ENCODE measurements at places on chromosomes 7 and 10. TPM values are rescaled to one million over a fixed set of nuclear protein-coding genes. Genes with fewer than 3 reads are reported as not detected.

GRCh38 chr7:68423356-68423755 lies 1174.9 kb upstream of the AUTS2 start:
- no peak overlapping the region for H3K4me3 ChIP-seq
- H3K36me3 ChIP-seq: no peaks in the 10 kb centered on the region
- no peaks in the 10 kb centered on the region for H3K27me3 ChIP-seq

GRCh38 chr10:119542988-119543813 lies 682 bp upstream of the RGS10 start:
- H3K27me3 ChIP-seq: peaks cover 64% of the 10 kb centered on the region
- peak overlapping the region; percentile 65 for H3K27ac ChIP-seq
- H3K36me3 ChIP-seq: no peaks in the 10 kb centered on the region
- peaks cover 22% of the 10 kb centered on the region for H3K4me1 ChIP-seq
- H3K4me3 ChIP-seq: peak overlapping the region; percentile 79

DNA sequence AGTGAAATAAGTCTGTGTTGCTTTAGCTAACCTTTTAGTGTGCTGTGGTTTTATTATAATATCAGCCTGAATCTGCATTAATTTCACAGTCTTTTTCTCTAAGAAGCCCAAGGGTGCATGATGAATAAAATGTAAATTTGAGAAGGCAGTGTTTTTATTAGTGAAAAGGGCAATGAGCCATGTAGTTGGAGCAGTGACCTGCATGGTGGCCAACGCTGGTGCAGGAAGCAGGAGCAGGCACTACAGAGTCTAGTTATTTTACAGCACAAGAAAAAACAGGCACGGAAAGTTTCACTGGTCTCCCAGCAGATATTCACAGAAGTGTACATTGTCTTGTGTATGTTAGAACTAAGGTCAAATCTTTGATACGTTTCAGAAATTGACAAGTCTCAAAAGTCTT lies 247.8 kb downstream of the CELF2 start:
- no peak for DNase-seq
- H3K27me3 ChIP-seq: no peaks in the 10 kb centered on the region

DNA sequence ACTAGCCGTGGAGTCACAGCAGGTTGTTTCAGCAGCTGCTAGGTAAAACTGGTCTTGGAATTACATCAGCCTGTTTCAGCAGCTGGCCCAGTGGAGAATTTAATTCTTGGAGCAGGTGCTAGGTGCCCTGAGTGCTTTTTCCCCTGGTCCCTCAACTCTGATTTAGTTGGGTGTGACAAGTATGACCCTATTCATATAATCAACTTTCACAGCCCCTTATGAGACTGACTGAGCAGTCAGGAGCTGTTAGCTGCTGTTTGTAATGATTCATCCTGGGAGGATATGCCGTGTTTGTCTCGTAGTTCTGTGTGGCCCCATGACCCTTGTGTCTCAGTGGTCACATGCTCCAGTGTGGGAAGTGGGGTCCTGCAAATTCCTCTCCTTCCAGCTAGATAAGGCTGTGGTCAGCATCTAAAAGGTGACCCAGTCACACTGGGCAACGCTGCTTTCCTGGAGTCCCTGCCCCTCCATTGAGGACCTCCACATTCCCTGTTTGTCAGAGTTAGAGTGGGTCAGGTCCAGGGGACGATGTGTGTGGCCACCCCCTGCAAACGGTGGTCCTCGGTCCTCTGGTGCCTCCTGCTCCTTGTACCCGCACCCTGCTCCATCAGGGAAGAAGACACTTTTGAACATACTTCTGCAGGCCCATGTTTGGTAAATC lies 28.3 kb downstream of the TBATA start:
- no peak overlapping the region for H3K4me3 ChIP-seq
- H3K27me3 ChIP-seq: no peaks in the 10 kb centered on the region
- no peaks in the 10 kb centered on the region for H3K36me3 ChIP-seq
- no peak overlapping the region for H3K27ac ChIP-seq
- DNase-seq: no peak

GRCh38 chr7:526460-527034 lies 6.9 kb upstream of the PDGFA start:
- H3K4me1 ChIP-seq: peaks cover 39% of the 10 kb centered on the region
- H3K27me3 ChIP-seq: peaks cover 44% of the 10 kb centered on the region
- H3K4me3 ChIP-seq: no peak overlapping the region
- peaks cover 4% of the 10 kb centered on the region for H3K36me3 ChIP-seq
- no peak for DNase-seq

- DNase-seq: no peak
- no peak overlapping the region for H3K4me3 ChIP-seq
- H3K27me3 ChIP-seq: no peaks in the 10 kb centered on the region
- H3K4me1 ChIP-seq: peaks cover 48% of the 10 kb centered on the region
- H3K36me3 ChIP-seq: no peaks in the 10 kb centered on the region
Measured at GRCh38 chr10:70324339-70324861, 40.6 kb upstream of the NPFFR1 start.

DNA sequence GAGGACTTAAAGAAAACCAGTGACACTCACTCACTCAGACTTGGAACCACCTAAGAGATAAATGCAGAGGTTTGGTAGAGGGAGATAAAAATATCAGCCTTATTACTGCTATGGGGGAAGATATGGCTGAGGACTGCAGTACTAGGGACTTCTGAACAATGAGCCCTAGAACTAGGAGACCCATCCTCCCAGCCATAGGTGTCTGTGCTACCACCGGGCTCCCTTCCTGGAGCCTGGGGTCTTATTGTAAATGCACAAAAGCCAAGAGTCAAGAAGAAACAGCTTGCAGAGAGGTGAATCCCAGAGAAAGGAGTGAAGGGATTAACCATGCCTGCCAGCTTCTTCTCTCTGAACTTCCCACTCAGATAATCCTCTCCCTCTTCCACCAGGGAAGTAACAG lies 108.3 kb upstream of the AKR1E2 start:
- H3K36me3 ChIP-seq: no peaks in the 10 kb centered on the region
- no peaks in the 10 kb centered on the region for H3K27me3 ChIP-seq
- H3K4me3 ChIP-seq: no peak overlapping the region
- no peak overlapping the region for H3K27ac ChIP-seq
- DNase-seq: no peak
- H3K4me1 ChIP-seq: peaks cover 21% of the 10 kb centered on the region

DNA sequence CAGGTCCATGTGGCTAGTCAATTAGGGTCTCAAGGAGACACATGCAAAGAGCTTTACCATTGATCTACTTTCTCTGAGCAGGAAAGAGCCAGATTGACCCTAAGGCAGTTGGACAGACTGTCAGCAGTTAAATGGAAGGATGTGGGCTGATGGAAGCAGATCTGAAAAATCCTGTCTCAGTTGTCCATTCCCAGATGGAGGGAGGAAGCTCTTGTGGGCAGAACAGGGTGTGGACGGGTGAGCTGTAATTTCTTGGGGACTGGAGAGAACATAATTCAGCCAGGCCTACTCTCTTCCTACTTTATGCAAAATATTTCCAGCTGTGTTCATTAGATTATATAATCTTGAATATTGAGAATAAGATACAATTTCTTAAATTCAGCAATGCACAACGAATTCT lies 163.6 kb downstream of the GNAT3 start:
- H3K4me1 ChIP-seq: peaks cover 22% of the 10 kb centered on the region
- H3K36me3 ChIP-seq: no peaks in the 10 kb centered on the region
- no peak overlapping the region for H3K27ac ChIP-seq
- no peak for DNase-seq
- no peaks in the 10 kb centered on the region for H3K27me3 ChIP-seq

- H3K4me3 ChIP-seq: no peak overlapping the region
- no peak overlapping the region for H3K27ac ChIP-seq
- no peaks in the 10 kb centered on the region for H3K27me3 ChIP-seq
Measured at GRCh38 chr7:69723663-69724062, 125.4 kb downstream of the AUTS2 start.

- H3K4me3 ChIP-seq: no peak overlapping the region
- no peak for DNase-seq
- no peaks in the 10 kb centered on the region for H3K36me3 ChIP-seq
- H3K27ac ChIP-seq: no peak overlapping the region
Measured at GRCh38 chr7:116731445-116732335, 59.7 kb downstream of the MET start.

DNA sequence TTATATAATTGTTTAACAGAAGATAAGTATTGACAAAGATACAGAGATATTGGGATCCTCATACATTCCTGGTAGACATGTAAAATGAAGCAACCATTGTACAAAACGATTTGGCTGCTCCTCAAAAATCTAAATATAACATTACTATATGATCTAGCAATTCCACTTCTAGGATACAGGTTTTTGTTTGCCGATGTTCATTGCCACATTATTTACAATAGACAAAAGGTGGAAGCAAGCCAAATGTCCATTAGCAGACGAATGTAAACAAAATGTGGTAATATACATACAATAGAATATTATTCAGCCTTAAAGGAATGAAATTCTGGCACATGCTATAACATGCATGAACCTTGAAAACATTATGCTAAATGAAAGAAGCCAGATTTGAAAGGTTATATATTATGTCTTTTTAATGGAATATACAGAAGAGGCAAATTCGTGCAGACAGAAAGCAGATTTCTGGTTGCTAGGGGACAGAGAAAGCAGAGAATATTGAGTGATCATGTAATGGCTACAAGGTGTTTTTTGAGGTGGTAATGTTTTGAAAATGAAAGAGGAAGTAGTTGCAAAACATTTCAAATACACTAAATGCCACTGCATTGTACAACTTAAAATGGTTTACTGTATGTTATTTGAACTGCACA lies 44.9 kb downstream of the POLR1F start:
- no peak for DNase-seq
- H3K27me3 ChIP-seq: peaks cover 7% of the 10 kb centered on the region
- H3K4me1 ChIP-seq: no peaks in the 10 kb centered on the region
- no peak overlapping the region for H3K4me3 ChIP-seq
- no peak overlapping the region for H3K27ac ChIP-seq

GRCh38 chr10:11522821-11523245 lies 88.6 kb downstream of the USP6NL start:
- H3K4me1 ChIP-seq: peaks cover 40% of the 10 kb centered on the region
- no peaks in the 10 kb centered on the region for H3K36me3 ChIP-seq
- DNase-seq: peak; percentile 42
- peak overlapping the region; percentile 14 for H3K27ac ChIP-seq

DNA sequence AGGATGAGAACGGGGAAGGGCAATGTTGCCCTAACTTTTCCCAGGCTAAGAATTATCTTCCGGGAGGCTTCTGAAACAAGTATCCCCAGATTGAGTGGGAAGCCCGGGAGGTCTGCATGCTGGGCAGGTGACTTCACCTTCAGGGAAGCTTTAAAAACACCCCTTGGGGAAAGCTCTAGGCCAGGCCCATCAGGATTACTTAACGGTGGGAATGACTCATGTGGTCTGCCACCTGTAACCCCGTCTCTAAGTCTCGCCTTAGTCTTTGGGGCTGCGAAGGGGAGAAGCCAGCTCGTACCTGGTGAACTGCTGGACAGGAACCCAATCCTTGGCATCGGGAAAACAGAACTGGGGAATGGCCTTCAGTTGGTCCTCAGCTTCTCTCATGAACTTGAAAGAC lies 80.1 kb upstream of the MKRN1 start:
- H3K36me3 ChIP-seq: peaks cover 63% of the 10 kb centered on the region
- no peaks in the 10 kb centered on the region for H3K27me3 ChIP-seq
- no peak overlapping the region for H3K4me3 ChIP-seq
- no peak for DNase-seq
- no peaks in the 10 kb centered on the region for H3K4me1 ChIP-seq
- H3K27ac ChIP-seq: no peak overlapping the region

GRCh38 chr10:100025576-100025975 lies 15.8 kb upstream of the DNMBP start:
- H3K27me3 ChIP-seq: peaks cover 22% of the 10 kb centered on the region
- no peak for DNase-seq
- H3K4me3 ChIP-seq: no peak overlapping the region
- no peaks in the 10 kb centered on the region for H3K36me3 ChIP-seq
- H3K4me1 ChIP-seq: no peaks in the 10 kb centered on the region

DNA sequence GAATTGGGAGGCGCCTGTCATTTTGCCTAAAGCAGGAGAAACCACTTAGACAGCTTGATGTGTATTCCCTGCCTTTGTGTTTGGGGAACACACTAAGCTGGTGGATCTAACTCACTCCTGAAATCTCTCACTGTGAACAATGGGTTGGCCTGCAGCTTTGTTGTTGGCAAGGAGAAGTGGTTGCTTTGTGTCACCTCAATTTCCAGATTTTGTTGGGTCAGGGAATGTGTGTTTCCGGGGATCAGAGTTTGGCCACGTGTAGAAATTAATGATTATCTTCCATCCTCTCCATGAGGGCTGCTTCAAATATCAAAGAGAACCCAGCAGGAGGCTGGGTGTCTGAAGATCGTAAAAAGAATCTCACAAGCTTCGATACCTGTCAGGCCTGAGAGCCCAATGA lies 27.8 kb downstream of the A1CF start:
- DNase-seq: no peak
- no peak overlapping the region for H3K27ac ChIP-seq
- H3K4me3 ChIP-seq: no peak overlapping the region
- no peaks in the 10 kb centered on the region for H3K4me1 ChIP-seq

GRCh38 chr10:60368875-60369546 lies 20.7 kb downstream of the ANK3 start:
- H3K36me3 ChIP-seq: no peaks in the 10 kb centered on the region
- no peak overlapping the region for H3K4me3 ChIP-seq
- no peak overlapping the region for H3K27ac ChIP-seq

PTN gene
- 11.2 TPM for total RNA-seq

DRGX gene
- not detected for total RNA-seq

SPDYE8 gene
- not detected for total RNA-seq

ABI1 gene
- 29.2 TPM for total RNA-seq

All from left ventricle myocardium inferior (tissue), 1 donor.